MV-4-11 (cell line): ENCODE measurements at places on chromosomes 5 and 9.

DNA sequence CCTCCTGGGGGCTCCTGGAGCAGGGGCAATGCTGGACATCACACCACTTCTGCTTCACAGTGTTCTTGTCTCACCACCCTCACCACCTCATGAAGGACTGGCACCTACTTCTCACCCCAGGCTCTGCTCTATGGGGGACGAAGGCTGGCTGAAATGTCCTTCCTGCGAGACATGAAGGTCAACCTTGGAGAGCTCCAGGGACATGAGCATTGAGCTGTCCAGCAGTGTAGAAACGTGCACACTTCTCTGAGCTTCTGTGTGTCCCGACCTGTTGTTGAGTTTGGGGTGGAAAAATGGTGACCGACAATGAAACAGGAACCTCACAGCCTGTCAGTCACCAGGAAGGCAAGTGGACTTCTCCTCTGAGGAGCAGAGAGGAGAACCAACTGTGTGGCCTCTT lies 68.6 kb upstream of the ADAMTS16 start:
- no peak for DNase-seq

DNA sequence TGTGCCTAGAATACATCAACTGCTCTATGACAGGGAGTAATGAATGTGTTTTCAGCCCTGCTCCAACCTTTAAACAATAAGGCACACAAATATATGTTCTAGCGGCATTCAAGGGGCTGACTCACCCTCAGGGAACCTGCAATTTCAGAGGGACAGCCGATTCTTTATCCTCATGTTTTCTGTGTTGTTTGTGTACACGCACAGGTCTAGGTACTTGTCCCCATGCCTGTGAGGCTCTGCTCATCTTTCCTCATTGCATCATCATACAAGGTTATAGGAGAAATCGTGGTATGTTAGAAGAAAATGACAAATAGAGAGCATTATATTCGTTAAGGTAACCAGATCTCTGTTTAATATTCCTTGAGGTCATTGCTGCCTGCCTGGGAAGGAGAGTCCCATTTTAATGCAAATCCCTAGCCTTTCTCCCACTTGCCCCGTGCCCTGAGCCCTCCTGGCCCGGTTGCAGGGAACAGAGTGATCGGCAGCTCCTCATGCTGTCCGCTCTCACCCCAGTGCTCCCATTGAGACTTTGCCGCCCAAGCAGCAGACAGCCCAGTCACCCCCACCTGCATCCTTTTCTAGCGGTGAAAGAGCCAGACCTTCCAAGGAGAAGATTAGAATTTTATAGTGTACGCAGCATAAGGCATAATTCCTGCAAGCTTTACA lies 14.6 kb downstream of the MAP1B start:
- no peak for DNase-seq

GRCh38 chr5:102856389-102856777 lies 101.3 kb downstream of the PAM start:
- DNase-seq, result no peak

- no peak for DNase-seq
Observed at GRCh38 chr9:135370411-135371375, 108.9 kb upstream of the PPP1R26 start.

DNA sequence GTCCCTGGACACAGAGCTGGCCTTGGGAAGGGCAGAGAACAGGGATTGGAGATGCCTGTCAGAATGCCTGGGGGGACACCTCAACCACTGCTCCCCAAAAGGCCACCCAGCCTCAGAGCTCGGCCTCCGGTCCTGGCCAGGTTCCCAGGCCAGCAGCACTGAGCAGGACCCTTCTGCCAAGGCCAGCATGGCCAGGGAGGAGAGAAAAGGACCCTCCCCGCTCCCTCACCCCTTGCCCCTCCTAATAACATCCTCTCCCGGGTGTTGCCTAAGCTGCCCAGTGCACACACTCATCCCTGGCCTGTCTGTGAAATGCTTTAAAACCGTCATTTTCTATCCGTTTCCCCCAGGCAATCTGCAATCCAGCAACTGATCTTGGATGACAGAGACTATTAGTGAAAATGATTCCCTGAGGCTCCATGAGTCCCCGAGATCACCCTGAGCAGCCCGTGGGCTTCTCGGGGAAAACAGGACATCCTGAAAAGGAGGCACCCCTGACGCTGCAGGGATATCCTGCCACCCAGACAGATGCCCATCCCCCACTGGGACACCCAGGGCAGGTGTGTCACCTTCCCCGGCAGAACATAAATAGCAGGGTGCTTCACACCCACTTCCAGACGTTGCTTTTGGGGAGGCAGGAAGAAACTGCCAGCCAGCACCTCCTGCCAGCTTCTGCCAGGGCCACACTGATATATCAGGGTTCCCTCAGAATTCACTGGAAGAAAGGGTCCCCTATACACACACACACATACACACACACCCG lies 75.3 kb downstream of the ADAMTS2 start:
- DNase-seq, result no peak

DNA sequence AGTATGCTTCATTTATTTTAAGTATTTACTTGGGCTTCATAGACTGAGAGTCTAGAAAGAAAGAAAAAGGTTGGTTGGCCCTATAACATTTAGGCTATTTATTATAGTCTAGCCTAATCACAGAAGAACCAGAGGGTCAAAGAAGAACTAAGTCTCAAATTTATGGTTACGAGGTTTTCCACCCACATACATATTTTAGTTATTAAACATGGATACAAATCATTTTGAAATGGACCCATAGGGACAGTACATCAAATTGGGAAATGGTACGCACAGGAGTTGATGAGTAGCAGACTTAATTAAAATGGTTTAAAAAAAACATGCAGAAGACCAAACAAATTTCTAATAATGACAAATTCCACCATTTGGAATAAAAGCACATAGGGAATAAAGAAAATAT lies 17.7 kb downstream of the SVEP1 start:
- no peak for DNase-seq

- DNase-seq, result no peak
Observed at GRCh38 chr9:137430723-137431415, 7.7 kb downstream of the NOXA1 start.

DNA sequence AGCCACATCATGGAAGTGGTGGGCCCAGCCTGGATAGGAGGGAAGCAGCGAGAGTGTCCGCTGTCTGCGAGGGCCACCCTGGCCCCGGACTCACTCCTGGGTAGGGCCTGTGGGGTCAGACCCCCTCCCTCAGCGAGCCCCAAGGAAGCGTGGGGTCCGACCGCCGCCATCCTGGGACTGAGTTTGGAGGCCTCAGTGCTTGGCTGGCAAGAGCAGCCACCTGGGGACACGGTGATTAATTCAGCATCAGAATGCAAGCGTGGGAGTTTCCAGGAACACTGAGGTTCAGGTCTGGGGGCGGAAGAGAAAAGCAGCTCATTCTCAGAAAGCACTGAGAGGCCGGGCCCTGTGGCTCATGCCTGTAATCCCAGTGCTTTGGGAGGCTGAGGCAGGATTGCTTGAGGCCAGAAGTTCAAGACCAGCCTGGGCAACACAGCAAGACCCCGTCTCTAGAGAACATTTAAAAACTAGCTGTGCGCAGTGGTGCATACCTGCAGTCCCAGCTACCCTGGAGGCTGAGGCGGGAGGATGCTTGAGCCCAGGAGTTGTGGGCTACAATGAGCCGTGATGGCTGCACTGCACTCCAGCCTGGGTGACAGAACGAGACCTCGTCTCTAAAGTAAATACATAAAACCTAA lies 18.3 kb upstream of the CAMSAP1 start:
- no peak for DNase-seq

- no peak for DNase-seq
Observed at GRCh38 chr9:115229496-115229895, 111.5 kb upstream of the TNC start.

- peak; percentile 13 for DNase-seq
Observed at GRCh38 chr9:114434878-114435311, 47.1 kb upstream of the AKNA start.

GRCh38 chr5:33079548-33079947 lies 361.2 kb upstream of the TARS1 start:
- DNase-seq, result no peak

DNA sequence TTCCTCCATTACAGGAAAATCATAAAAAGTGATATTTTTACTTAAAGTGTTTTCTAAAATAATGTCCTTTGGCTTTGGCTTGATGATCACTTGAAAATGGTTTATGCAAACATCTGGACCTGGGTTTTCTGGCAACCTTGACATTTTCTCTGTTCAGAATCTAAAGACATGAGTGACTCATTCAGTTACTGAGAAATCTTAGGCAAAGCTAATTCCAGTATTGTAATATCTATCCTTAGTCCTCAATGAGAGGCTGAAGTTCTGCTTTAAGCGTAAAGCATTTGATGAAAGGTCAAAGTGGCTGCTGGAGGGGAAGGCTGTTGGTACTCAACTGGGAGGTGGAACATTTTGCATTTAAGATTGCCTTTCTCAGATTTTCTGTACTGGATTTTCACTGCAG lies 2.3 kb downstream of the MAN2A1 start:
- peak; percentile 38 for DNase-seq

DNA sequence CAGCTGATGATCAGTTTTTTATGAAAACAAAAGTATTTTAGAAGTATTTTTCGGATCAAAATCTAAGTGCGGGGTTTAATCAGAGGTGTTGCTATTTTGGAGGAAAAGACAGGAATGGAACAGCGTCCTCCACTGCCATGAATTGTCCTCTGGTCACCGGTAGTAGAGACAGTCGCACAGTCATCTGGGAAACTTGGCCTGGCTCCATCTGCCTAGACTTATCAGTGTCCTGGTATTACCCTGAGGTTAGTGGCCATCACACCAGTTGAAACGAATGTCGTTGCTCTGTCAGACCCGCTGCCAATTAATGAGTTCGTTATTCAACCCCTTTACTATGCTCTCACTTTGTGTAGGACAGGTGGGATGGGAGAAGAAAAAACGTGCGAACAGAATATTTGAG lies 8.2 kb downstream of the TLX3 start:
- no peak for DNase-seq

GRCh38 chr9:90861826-90862740 lies 60.5 kb downstream of the SYK start:
- DNase-seq, result no peak

DNA sequence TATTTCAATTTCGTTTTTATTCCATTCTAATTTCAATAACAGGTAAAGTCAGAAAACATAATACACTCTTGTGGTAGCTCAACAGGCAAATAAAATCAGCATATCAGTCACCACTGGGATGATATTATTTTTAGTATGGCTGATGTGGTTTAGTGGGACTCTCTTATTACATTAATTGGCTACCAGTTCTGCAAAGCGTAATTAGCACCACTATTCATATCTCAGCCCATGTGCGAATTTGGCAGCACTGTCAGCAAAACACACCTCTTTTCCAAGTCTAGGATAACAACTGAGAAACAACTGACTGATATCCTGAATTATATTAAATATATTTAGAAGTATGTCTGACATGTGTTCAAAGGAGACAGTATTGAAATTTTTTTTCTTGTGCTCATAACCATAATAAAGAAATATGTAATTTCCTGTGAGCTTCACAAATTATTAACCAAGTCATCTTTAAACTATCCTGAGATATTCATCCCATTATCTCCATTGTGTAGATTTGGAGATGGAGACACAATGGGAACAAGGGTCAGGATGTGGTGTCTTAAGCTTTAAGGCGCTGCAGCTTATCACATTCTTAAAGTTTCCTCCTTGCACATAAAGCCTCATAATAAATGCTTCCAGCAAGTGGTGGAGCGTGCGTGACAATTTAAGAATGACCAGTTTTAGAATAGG lies 212.4 kb downstream of the TLE1 start:
- no peak for DNase-seq

DNA sequence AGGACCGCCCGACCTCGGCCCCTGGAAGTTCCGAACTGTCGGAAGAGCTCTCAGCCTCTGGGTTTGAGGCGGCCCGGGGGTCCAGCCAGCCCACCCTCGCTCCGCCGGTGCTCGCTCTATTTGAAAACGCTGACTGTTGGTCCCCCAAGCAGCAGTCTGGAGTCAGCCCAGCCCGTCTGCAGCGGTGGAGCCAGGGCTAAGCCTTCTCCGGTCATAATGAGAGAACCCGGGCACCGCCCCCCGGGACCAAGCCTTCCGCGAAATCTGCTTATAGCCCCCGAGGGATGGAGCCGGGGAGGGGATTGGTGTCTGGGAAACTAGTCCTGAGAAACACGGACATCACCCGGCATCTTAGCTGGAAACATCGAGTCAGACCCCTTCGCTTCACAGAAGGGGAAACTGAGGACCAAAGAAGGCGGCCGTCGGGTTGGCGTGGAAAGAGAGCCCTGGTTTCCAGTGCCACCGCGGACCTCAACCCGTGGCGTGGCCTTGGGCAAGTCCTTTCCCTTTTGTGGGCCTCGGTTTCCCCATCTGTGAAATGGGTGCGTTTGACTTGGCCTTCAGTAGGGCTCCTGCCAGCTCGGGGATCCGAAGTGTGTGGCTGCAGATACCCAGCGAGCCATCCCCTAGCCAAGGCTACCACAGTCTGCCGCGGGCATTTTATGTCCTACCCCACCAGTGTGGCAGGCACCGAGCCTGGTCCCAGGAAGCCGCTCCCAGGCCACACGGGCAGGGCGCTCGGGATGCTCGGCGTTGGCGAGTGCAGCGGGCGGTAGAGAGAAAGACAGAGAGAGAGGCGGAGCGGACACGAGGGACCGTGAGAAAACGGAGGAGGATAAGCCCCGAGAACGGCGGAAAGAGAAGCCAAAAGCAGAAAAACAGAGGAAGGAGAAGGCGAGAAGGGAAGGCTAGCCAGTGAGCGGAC lies 857 bp downstream of the ADAM19 start:
- no peak for DNase-seq

DNA sequence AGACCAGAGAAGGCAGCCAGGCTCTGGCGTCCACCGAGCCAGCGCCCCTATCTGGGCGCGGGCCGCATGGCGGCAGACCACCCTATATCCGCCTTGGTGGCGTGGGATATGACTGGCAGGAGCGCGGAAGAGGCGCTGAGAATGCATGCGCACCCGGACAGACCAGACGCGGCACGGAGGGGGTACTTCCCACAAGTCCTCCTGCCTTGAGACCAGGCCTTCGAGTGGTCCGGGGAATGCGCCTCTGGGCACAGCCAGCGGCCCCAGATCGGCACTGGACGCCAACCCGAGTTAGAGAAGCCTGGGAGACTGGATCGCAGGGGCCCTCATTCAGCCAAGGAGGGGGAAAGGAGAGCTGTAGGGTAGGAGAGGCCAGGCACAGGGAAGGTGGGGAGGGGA lies 2.5 kb upstream of the LMX1B start:
- no peak for DNase-seq

GRCh38 chr5:137960819-137961218 lies 71.6 kb downstream of the PKD2L2 start:
- DNase-seq, result no peak

- DNase-seq, result no peak
Observed at GRCh38 chr9:134382733-134383132, 56.5 kb downstream of the RXRA start.
